ENCODE measurements at places on chromosomes 5 and 9.

GRCh38 chr5:72511774-72512592, 4.8 kb upstream of the ZNF366 start:
- DNase-seq: peak; percentile 49

DNA sequence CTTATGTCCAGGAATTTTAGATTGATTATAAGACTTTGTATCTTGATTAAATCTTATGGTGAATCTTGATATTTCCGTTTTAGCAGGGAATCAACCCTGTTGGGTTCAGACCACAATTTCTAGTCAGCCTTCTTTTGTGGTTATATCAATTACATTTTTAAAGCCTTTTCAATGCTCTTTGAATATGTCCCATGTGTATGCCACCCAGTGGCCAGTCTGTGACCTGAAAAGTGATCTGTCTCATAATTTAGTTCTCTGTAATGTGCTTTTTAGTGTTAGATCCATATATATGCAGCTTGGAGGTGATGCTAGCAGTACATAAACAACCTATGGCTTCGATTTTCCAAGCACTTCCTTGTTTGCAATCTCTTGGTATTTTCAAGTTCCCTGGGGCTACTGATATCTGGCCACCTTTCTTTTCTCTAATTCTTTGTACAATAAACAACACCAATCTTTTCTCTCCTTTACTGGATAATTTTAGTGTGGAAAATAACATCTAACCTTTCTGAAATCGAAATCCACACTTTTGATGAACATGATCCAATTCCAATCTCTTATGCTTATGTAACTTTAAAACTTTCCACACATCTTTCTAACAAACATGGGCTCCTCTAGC, 28.8 kb downstream of the PDE8B start:
- peak; percentile 21 for DNase-seq

DNA sequence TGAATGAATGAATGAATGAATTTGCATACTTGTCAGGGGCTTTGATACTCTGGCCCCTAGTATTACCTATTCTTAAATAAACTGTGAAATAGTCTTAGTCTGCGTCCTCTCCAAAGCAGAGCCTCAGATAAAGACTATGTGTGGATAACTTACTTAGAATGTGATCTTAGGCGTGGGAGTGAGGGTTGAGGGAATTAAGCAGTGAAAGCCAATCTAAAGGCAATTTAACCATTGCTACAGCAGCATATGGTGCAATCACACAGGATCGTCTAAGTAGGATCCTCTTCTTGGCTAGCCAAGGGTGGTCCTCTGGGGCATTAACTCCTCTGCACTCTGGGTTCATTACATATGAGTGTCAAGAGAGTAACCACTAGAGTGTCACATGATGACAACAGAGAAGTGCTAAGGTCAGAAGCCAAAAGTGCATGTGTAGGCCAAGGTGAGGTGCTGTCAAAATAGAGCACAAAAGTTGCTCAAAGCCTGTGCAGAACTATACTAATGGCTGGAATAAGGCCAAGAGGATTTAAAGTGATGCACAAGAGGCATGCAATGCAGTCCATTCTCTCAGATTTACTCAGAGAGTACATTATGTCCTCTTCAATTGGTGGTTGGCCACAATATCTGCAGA, 274.4 kb upstream of the SEMA6A start:
- no peak for DNase-seq

DNA sequence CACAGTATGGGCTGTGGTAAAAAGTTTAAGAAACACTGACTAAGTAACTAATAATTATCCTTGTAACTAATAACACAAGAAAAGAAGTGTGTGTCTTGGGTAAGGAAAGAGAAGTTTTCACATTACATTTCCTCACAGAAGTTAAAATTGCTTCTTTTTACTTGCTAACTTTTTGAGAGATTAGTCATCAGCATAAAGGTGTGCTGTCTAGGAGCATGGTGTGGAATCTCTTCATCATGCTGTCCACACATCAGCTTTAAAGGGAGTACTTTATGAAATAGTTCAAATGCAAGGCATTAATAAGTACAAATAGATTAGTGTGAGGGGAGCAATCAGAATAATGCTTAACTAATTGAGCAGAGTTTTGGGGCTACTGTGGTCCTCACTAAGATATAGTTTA, 29.8 kb downstream of the WDR36 start:
- DNase-seq: no peak

DNA sequence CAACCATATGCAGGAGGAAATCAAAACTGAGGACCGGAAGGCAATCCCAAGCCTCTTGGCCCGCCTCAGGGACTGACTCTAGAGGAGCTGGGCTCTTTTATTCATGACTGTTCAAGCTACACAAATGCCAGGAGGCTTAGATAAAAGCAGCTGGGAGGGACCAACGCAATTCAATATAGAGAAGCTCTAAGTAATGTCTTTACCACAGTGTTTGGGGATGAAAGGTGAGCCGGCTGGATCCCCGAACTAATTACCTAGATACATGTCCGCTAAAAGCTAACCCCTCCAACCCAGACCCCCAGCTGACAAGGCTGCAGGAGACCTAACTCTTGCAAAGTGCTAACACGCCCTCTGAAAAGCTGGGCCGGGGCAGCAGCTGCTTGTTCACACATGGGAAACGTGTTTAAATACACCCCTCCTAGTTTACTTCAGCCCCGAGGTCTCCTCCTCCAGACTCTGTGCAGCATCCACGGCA, 67.5 kb downstream of the TLE1 start:
- DNase-seq: no peak

- DNase-seq: no peak
These were observed 1347.2 kb upstream of the NUDT12 start for GRCh38 chr5:104909803-104910202.

DNA sequence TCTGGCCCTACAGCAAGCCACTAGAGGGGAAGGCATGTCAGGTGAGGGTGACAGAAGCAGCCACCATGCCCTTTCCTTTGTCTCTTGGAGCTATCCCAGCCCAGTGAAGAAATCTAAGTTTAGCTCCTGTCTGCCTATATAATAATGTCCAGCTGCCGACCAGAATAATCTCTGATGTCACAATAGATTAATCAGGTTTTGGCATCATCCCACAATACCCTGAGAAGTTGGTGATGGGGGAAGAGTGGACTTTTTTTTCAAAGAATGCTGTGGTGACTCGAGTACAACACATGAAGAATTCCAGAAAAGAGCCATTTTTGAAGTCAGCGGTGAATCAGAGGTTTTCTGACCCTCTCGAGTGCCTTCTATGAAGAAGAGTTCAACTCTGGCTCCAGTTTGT, 1.7 kb upstream of the TSLP start:
- DNase-seq: peak; percentile 85

DNA sequence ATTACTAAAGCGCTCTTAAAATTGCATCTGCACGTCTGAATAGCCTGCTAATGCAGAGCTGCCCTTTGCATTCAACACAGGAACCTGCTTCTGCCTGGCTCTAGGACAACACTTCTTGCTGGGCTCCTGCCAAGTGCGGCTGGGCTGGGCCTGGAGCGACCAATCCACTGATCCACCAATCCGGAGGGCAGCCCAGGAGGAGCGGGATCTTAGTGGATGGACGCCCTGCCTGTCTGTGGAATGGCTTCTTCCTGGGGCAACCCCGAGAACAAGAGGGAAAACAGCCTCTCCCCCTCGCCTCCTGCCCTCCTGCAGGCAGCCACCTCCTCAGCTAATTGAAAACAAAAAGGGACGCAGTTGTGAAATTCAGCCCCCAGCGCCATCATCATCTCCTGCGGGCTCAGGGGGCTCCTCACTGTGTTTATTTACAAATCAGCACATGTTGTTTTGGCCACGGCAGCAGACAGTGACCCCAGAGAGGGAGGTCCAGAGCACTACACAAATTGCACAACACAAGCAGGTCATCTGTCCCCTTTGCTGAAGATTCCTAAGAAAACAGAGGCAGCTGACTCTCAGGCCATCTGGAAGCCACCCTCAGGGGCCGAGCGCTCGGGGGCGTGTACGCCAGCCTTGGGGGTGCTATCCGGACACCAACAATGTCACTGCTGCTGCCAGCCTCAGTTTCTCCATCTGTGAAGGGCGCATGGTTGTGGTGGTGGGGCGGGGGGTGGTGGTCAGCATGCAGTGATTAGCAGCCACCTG, 57.3 kb downstream of the GADD45G start:
- peak; percentile 97 for DNase-seq

DNA sequence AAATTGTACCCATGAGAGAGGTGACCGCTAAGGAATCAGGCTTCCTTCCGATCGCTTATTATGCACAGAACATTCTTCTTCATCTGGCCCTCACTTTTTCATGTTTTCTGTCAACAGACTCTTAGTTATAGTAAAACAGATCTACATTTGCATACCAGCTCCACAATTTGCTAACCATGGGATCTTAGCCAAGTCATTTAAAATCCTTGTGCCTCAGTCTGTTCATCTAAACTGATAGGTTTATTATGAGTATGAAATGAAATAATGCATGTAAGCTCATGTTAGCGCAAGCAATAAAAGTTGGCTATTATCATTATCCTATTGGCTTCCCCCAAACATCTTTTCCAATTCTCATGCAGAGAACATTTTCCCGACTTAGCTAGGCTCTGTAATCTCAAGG, 42.3 kb downstream of the FGF1 start:
- peak; percentile 66 for DNase-seq

DNA sequence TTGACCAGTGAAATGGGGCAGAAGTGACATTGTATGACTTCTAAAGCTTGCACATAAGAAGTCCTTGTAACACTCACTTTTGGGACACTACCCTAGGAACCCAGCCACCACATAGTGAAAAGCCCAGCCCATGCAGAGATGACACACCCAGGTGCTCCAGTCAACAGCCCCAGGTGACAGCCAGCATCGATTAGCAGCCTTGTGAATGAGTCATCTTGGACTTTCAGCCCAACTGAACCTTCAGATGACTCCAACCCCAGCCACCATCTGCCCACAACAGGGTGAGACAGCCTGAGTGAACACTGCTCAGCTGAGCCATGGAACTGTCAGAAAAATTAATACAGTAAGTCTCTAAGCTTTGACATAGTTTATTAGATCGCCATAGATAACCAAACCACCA, 458.6 kb downstream of the ZSWIM6 start:
- no peak for DNase-seq

- peak; percentile 36 for DNase-seq
These were observed 10.5 kb downstream of the LURAP1L start for GRCh38 chr9:12785260-12785770.

DNA sequence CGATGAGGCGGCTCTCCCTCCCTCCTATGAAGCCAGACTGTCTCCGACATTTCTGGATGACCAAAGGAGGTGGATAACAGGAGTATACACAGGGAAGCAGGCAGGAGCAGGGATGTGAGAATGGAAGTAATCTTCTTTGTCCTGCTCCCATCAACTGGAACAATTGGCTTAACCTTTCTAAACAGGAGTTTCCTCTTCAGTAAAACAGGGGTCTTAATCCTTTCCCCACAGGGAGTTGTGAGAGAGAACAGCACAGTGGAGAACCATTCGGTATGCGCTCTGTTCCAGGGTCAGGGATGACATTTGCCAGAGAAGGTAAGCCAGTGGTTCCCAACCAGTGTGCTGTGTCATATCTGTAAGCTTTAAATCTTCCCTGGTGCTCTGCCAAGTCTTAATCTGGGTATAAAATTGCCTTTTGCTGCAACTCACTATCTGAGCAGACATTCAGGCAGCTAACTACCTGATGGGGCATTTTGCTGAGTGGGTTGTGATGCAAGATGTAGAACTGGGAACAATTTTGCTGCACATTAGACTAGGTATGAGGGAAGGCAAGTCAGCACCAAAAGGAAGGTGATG, 294.8 kb upstream of the KIF2A start:
- no peak for DNase-seq

GRCh38 chr5:39199335-39199734, 20.0 kb downstream of the FYB1 start:
- DNase-seq: no peak

All from fibroblast of skin of right biceps (primary cell).